ENCODE measurements at places on chromosomes 1 and 21.

DNA sequence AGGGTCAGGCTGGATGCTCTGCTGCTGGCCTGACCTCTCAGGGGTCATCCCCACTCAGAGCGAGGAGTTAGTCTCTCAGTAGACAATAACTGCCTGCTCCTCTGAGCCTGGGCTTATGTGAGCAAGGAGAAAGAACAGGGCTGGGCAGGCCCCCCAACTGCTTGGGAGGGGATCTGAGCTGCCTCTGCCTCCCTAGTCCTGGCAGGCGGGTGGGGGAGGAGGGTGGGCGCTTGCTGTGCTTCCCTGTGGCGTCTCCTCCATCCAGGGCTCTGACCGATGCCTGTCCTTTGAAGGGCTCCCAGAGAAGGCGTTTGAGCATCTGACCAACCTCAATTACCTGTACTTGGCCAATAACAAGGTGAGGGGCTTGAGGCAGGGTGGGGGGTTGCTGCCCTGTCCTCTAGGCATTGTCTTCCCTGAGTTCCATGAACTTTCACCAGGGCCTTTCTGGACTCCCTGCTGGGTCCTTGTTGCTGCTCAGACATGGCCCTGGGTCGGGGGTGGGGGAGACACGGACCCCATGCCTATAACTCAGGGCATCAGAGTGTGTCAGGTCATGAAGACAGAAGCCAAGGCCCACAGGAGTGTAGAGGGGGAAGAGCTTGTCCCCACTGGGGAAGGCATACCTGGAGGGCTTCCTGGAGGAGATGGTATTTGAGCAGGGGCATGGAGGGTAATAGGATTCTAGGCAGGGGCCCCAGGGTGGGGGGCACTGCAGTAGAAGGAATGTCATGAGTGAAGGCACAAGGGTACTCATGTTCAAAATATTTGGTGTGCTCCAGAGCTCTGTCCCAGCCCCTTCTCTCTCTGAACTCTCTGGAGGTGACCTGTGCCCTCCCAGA, 12.5 kb downstream of the PODN start:
- DNase-seq: no peak

DNA sequence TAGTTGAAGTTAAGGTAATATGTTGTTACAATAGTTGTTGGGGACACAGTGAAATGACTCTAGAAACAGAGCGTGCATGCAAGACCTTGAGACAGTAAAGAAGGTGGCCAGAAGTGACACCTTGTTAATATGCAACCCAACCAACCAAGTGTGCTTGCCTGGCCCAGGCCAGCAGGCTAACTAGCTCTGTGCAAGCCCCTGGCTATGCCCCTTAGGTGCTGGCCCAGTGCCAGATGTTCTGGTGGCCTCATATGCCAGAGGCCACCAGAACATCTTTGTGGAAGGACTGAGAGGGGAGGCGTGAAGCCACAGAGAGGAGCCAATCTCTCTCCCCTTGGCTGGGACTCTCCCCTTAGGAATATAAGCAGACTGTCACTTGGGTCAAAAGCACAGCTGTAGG, 111.2 kb upstream of the JUN start:
- DNase-seq: no peak

- DNase-seq: no peak
These were observed 53.4 kb upstream of the BCAR3 start for GRCh38 chr1:93734999-93735398.

DNA sequence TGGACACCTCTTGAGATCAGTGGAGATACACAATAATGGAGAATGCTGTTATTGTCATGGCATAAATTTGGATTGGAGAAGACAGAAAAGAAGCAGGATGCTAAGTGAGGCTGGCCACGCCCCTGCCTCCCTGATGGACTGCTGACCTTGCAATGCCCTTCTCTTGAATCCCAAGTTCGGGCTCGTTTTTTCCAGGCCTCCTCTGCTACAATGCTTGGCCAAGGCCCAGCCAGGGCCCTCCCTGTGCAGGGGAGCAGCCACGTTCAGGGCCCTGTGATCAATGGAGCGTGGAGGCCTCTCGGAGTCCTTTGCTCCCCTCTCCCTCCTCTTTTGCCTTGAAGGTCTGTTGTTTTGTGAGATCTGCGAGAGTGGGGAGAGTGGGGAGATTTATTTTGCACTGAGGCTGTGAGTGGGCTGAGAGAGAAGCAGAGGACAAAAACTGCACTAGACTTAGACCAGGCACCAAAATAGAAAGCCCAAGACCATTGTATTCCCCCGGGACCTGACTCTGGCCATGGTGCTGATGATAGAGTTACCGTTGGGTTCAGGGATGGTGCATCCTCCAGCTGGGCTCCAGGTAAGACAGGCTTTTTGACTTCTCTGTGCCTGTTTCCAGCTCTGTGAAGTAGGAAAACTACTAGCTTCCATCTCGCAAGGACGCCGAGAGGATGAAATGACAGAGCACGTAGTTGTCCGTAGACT, 268.6 kb downstream of the KAZN start:
- DNase-seq: no peak

GRCh38 chr21:45845063-45845769, 136.4 kb upstream of the COL6A1 start:
- DNase-seq: no peak

DNA sequence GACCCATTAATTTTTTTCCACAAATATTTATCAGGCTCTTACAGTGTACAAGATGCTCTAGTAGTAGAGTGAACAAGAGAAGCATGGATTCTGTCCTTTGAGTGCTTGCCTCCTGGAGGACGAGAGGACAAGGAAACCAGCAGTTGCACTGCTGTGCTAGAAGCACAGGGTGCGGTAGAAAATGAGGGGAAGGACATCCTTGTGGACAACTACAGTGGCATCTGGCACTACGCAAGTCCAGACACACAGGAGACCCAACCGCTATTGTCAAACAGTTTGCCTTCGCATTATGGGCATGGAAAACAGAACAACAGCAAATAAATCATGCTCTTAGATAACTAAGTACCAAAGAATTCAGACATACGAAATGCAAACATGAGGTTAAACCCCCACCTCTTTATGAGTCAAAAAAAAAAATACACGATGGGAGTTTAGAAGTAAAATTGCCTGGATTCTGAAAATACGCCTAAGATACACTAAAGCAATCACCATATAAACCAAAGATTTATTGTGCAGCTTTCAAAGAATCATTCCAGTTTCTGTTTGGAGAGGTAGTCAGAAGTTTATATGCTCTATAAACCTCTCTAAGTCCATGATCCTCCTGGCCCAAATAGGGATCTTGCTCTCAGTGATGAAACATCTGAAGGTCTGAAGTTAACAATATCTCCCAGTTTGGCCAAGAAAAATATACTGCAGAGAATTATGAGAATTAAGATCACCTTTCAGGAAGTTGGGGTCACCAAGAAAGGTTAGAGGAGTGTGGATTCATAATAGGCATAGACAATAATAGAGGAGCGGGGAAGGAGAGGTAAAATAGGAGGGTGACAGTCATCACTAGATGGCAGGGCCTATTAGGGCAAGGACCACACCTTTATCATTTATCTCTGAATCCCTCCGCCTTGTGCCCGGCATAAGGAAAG, 307.8 kb downstream of the NFIA start:
- no peak for DNase-seq

DNA sequence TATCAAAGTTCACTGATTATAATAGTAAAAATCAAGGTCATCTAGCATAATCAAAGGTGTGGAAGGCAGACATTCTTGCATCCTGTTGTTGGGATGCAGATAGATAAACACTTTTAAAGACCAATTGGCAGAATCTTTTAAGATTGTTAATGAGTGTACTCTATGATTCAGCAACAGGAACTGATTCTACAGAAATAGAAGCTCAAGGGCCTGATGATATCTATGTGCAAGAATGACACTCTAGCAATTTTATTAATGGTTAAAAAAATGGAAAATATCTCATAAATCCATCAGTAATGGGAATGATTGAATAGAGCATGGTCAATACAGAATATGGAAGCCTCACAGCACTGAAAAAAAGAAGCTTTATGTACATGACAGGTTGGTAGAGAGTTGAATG, 2.2 kb upstream of the ATP1A4 start:
- no peak for DNase-seq

DNA sequence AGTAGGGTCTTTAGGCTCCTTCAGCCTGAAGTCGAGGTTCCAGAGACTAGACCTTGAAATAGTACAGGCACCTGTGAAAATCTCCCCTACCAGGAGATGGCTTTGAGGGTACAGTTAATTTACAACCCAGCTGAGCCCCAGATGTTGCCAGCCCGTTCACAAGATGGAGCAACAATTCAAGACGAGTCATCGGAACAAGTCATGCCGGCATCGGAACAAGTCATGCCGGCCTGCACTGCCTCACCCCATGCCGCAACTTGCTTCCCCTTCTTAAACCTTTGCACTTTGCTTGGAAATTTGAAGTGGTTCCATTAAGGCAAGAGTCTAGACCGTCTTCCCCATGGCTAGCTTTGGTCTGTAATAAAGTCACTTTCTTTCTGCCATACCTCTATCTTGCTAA, 16.0 kb downstream of the HHAT start:
- no peak for DNase-seq

- DNase-seq: no peak
These were observed 87.1 kb upstream of the LYST start for GRCh38 chr1:235953801-235954200.

DNA sequence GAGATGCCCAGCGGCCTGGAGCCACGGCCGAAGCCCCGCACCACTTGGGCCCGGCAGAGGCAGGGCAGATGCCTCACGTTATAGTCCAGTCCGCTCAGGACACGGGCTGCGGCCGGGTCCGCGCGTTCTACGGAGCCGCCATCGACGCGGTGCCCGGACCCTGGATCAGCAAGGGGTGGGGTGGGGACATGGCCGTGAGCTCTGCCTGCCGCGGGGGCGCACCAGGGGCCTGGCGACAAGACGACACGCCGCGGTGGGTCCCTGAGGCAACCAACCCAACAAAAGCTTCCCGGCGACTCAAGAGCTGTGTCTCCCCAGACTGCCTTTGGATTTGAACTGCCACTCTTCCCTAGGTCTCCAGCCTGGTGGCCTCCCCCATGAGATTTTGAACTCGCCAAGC, 211.4 kb upstream of the GREM2 start:
- DNase-seq: no peak

DNA sequence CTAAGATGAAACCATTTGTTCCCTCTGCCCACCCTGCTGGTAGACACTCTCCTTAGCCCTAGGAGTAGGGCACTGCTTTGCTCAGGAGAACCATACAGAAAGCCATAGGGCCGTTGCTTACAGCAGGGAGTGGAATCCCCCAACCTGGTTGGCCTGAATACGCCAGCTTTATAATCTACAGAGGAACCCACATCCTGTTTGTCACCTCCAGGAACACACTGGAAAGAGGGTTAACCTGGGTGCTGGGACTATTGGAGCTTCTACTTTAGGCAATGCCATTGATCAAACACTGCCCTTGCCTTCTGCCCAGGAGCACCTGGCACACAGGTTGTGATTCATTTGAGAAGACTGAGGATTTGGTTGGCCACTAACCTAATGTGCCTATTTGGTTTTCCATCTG, 124.8 kb downstream of the TNR start:
- no peak for DNase-seq

GRCh38 chr1:228423404-228424053, 6.9 kb upstream of the TRIM17 start:
- no peak for DNase-seq

DNA sequence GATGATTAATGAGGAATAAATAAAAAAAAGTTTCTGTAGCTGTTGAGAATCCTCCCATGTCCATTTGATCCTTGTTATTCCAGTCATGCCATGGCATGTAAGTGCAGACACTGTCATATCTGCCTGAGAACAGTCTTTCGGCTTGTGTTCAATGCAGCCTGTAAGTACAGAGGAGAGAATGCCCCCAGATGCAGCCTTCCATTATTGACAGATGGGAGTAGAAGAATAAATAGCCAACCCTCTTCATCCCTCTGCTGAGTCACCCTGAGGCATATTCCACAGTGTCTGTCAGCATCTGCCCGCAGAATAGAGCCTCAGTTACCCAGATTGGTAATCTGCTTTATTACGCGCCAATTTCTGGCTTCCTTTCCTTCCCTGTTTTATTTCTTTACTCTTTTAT, 139.4 kb downstream of the LRRC7 start:
- no peak for DNase-seq

GRCh38 chr21:15183813-15184257, 119.0 kb upstream of the NRIP1 start:
- no peak for DNase-seq

DNA sequence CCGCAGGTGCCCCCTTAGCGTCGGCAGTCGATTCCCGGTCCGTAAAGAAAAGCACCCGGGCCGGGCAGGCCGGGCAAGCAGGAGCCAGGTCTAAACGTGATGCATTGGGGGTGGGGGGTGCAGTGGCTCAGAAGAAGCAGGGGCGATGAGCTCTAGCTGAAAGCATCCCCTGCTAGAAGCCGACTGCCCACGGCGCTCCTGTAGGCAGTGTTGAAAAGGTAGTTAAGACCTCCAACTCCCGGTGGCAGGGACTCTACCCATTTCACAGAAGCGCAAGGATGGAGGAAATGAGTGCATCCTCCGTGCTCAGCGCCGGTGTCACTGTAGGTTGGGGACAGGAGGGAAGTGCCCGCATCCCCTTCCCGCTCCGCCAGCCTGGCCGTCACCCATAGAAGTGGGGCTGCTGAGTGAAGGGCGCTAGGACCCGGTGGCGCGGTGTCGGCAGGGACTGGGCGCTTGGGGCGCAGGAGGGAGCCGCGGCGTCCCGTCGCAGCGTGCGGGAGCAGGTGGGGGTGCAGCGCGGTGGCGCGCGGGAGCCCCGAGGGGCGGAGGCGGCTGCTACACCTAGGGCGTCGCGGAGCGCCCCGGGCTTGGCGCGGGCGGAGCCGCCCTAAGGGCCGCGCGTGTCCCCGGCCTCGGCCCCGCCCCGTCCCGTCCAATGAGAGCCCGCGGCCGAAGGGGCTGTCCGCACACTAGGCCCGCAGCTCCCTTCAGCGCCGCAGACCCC, at the start of gene WNT2B:
Gene WNT2B, plus strand, starts transcription at position 688 of the 727 bp plus-strand sequence. CDS start 298 bp downstream, outside the sequence.
- DNase-seq: peak; percentile 59

DNA sequence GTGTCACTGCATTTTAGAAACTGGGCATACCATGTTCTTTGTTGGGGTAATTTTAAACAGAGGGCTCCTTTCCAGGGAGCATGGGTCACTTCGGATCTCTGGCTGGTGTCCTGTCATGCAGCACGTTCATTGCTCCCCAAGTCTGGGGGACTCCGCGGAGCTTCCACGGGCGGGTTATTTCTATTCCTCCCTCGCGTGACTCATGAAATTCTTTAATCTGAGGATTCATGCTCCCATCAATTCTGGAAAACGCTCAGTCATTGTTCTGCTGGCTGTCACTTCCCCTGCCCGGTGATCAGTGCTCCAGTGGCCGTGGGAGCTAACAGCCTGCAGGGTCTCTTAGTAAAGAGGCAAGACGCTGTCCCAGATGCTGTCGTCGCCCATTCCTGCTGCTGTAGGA, 28.1 kb downstream of the CFAP74 start:
- DNase-seq: no peak

- DNase-seq: no peak
These were observed 5.3 kb downstream of the GALNT2 start for GRCh38 chr1:230072296-230072695.

- DNase-seq: no peak
These were observed 172.1 kb downstream of the HHAT start for GRCh38 chr1:210500831-210501230.
